ENCODE measurements at places on chromosomes 11 and 22.

DNA sequence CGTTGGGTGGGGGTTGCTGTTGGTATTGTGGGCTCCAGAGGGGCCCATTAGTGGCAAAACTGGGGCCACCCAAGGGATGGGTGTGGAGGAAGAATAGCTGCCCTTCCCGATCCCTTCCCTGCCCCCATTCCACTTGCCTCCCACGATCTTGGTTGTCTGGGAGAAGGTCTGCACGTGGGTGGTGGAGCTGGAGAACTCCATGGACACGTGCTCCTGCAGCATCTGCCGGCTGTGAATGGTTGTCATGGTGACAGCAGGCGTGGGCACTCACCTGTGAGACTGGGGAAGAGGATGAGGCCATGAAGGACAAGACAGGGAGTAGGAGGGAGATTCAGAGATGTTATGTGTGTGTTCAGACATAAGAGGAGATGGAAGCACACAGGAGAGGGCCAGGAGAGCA lies 2.0 kb downstream of the IGSF22 start:
- DNase-seq: no peak

DNA sequence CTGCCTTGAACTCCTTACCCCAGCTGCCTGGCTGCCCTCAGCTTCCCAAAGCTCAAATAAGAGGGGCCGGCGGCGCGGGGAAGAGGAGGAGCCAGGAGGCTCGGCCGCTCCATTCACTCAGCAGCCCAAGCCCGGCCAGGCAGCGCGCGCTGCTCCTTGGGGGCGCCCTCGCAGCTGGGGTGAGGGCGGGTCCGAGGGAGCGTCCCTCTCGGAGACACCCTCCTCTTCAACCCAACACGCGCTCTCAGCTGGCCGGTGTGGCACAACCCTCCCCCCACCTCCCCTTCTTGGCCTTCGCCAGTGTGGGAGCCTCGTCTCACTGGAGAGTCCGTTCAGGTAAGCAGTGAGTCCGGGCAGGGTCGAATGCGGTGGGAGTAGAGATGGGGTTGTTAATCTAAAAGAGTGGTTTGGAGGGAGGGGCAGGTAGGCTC lies at the start of gene WT1:
Gene WT1, minus strand, starts transcription at position 29 of the 431 bp plus-strand sequence.
- no peak for DNase-seq

- DNase-seq: no peak
Observed at GRCh38 chr11:57792870-57793269, 31.3 kb downstream of the CTNND1 start.

- no peak for DNase-seq
Observed at GRCh38 chr11:85115798-85116197, 511.3 kb downstream of the DLG2 start.

DNA sequence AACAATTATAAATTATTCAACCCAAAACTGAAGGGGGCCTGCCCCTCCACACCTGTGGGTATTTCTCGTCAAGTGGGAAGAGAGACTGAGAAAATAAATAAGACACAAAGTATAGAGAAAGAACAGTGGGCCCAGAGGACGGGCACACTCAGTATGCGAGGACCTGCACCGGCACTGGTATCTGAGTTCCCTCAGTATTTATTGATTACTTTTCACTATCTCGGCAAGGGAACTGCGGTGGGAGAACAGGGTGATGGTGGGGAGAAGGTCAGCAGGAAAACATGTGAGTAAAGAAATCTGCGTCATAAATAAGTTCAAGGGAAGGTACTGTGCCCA lies 3.2 kb downstream of the C11orf54 start:
- DNase-seq: no peak

DNA sequence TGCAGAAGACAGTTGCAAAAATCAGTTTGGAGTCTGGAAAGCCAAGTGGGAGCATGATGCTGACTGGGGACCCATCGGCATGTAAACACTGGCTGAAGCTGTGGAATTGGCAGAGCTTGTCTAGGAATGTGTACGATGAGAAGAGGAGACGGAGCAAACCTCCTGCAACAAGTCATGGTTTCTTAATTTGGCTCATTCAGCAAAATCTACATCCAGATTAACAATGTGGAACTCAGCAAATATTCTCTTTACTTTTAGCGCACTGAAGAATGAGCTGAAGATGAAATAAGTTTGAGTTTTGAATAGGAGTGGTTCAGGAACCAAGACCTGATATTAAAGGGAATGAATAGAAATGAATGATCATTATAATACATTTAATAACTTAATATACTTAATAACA lies 26.6 kb downstream of the RASSF10 start:
- no peak for DNase-seq

DNA sequence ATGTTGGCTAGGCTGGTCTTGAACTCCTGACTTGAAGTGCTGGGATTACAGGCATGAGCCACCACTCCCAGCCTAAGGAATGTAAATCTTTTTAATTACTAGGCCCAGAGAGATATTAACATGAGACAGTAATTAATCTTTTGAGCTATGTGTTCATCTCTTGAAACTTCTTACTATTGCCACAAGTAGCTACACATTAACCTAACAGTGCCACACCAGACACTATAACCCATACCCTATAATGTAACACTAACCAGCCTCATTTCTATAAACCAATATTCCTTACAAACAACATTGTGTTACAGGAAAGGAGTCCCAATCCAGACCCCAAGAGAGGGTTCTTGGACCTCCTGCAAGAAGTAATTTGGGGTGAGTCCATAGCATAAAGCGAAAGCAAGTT lies 8.0 kb upstream of the COX8A start:
- no peak for DNase-seq

DNA sequence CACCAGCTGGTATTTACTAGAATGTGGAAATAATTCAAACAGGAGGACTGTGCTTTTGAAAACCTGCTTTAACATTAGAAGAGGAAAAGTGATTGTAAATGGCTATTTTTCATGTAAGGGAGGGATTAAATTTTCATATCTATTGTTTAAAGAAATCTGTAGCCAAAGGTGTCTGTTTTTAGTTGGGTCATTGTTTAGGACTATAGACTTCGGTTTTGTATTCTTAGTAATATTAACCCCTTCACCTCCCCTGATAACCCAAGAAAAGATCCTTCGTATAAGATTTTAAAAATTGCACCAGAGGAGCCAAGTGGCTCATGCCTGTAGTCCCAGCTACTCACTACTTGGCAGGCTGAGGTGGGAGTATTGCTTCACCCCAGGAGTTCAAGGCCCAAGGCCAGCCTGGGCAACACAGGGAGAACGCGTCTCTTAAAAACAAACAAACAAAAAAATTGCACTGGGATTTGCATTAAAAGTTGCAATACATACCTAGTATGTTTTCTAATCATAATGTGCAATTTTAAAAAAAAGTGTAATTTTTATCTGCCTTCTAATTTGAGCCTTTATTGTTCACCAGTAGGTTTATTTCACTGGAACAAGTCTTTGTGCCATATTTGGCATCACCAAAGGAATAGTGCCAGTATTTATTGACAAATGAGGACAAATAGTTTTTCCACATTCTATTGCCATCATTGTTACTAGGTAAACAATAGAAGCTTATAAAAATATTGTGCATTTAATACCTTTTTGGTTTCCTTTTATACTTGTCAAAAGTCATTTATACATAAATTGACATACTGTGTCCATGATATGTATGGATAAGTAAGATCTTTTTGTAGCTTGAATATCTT lies 34.3 kb downstream of the MTMR3 start:
- no peak for DNase-seq

- DNase-seq: no peak
Observed at GRCh38 chr22:27542602-27543001, 259.0 kb downstream of the MN1 start.

- peak; percentile 99 for DNase-seq
Observed at GRCh38 chr11:6682936-6683861, at the start of gene MRPL17. Gene MRPL17 (minus strand): TSS chr11:6683340. CDS start chr11:6683296, 44 bp downstream.

- DNase-seq: no peak
Observed at GRCh38 chr22:30016596-30016995, 63.7 kb upstream of the HORMAD2 start.

GRCh38 chr11:103903621-103904323 lies 132.7 kb upstream of the DDI1 start:
- DNase-seq: no peak

GRCh38 chr11:64971421-64972233 lies at the start of gene MAJIN:
Gene MAJIN (minus strand): TSS chr11:64972108. CDS start chr11:64959405, 12,703 bp downstream.
- DNase-seq: peak; percentile 91

DNA sequence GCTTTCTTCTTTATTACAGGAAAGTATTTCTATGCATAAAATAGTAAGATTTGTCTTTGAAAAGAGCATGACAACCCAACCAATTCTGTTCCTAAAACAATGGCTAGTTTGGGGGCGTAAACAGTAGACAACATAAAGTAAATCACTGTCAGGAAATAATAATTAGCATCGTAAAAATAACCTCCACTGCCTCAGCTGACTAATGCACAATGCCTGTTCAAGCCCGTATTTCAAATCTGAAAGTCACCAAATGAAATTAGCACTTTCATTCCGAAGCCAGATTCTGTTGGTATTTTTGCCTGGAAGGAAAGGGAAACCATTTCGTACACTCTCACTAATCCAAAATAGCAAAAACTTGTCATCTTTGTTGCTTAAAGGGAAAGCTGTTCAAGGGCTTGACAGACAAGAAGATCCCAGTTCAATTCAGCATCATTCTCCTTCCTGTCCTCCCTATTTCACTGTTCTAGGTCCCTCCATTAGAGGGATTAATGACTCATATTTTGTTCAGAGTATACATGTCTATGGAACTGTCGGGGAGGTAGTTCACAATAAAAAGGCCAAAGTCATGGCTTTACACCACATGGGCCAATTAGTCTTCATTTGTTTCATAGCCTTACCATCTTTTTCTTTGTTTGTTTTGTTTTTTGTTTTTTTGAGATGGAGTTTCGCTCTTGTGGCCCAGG lies 154.7 kb downstream of the CADM1 start:
- no peak for DNase-seq

DNA sequence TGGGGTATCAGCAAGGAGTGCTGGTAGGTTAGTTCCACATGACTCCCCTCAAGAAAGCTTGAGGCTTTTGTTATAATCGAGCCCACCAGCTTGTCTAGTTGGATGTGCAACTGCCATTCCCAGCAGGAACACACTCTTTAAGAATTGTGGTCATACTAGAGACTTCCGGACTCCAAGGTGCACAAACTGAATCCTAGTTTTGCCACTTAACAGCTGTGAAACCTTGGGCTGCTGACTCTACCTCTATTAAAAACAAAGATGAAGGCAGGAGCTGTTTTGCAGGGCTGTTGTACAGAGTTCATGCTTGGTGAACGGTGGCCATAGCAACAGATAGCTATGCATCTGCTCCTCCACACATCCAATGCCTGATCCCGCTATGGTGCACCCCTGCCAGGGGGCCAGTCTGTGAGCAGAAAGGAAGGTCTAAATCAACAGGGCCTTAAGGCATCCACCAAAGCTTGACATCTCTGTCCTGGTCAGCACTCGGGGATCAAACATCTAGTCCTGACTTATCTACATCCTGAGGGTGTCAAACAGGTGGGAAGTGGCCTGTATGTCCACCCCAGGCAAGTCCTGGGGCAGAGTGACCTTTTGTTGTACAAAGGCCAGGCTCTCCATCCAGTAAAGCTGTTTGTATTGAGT lies 36.4 kb downstream of the DKK3 start:
- no peak for DNase-seq

DNA sequence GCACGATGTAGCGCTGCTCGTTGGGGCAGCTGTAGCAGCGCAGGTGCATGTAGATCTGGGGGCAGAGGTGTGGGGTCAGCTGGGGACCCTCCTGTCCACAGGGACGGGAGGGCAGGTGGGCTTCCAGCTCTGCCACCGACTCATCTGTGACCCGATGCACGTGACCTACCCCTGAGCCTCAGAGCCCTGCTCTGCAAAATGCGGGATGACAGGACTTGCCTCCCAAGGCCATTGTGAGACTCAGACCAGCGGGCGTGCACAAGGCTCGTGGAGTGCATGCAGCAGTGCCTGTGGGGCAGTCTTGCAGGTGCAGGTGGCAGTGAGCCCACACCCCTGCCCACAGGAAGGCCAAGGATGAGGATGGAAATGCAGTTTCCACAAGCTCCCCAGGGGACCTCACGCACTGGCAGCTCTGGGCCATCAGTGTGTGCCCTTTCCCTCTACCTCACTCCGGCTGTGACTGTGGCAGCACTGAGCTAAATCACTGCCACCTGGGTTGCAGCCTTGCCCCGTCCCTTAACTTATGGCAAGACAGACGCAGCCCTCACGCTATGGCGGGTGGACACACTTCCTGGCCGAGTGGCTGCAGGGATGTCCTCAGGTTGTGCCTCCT lies 26.7 kb downstream of the TMEM184B start:
- DNase-seq: no peak

- DNase-seq: no peak
Observed at GRCh38 chr11:103109818-103110388, 677 bp downstream of the DYNC2H1 start.

DNA sequence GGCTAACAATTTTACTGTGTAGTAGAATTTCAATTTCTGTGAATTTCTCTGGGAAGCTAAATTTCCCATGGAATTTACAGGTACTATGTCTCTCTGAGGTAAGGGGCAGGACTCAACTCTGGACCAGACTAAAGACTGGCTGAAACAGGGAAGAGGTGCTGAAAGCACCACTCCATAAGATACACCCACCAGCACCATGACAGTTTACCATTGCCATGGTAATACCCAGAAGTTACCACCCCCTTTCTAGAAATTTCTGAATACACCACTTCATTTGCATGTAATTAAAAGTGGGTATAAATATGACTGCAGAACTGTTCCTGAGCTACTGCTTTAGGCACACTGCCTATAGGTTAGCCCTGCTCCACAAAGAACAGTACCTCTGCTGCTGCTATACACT lies 274.1 kb downstream of the TTC28 start:
- no peak for DNase-seq

DNA sequence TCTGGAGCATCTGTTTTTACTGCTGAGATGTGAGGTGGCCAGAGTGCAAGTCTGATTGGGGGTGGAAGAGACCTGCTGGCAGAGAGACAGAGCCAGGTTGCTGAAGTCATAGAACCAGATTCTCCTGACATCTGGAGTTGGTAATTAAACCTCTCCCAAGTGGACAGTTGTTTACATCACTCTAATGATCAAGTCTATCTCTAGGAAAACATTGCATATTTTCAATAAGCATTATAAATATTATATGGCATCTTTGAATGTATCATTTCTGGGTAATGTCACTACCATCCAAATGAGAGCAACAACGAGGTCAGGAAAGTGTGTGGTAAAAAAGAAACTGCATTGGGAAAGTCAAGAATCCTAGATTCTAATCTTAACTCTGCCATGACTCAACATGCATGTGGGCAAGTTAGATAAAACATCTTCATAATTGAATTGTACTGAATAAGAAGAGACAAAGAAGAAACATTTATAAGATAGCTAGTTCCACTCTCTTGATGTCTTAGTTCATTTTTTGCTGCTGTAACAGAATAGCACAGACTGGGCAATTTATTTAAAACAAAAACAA lies 351.2 kb upstream of the API5 start:
- no peak for DNase-seq

DNA sequence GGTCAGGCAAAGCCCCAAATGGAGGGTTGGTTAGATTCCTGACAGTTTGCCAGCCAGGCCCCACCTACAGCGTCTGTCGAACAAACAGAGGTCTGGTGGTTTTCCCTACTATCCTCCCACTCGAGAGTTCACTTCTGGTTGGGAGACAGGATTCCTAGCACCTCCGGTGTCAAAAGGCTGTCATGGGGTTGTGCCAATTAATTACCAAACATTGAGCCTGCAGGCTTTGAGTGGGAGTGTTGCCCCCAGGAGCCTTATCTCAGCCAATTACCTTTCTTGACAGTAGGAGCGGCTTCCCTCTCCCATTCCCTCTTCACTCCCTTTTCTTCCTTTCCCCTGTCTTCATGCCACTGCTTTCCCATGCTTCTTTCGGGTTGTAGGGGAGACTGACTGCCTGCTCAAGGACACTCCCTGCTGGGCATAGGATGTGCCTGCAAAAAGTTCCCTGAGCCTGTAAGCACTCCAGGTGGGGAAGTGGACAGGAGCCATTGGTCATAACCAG lies 4.7 kb upstream of the TTC36 start:
- DNase-seq: no peak

Data from stimulated activated CD4-positive, alpha-beta T cell treated with anti-CD3 and anti-CD28 coated beads, Interleukin-4, amount 100 ng/mL, for 24 hours (primary cell).